ENCODE measurements at places on chromosomes 7 and 10.
A peak's percentile ranks its signal among the peaks of the same experiment; 100 is the strongest.

- peak; percentile 56 for DNase-seq
These were observed 19.8 kb downstream of the ERCC6 start for GRCh38 chr10:49518982-49519578.

- DNase-seq, result no peak
These were observed 26.2 kb downstream of the TMEM168 start for GRCh38 chr7:112763996-112764395.

DNA sequence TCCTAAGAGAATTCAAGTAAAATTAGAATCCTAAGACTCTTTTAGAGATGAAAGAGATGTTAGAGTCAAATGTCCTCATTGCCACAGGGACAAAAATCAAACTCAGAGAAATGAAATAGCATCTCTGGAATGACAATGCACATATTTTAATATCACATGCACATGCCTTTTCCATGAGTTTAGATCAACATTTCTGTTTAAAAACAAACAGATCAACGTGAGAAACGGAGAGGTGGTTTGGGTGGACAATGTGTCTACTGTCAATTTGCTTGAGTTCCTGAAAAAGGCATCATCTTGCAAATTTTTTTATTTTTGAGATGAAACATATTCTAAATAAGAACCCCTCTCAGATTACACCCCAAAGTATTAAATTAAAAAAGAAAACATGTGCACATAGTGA, 130.0 kb downstream of the CHRM2 start:
- DNase-seq, result no peak

- no peak for DNase-seq
These were observed 31.3 kb upstream of the CD36 start for GRCh38 chr7:80607136-80607535.

DNA sequence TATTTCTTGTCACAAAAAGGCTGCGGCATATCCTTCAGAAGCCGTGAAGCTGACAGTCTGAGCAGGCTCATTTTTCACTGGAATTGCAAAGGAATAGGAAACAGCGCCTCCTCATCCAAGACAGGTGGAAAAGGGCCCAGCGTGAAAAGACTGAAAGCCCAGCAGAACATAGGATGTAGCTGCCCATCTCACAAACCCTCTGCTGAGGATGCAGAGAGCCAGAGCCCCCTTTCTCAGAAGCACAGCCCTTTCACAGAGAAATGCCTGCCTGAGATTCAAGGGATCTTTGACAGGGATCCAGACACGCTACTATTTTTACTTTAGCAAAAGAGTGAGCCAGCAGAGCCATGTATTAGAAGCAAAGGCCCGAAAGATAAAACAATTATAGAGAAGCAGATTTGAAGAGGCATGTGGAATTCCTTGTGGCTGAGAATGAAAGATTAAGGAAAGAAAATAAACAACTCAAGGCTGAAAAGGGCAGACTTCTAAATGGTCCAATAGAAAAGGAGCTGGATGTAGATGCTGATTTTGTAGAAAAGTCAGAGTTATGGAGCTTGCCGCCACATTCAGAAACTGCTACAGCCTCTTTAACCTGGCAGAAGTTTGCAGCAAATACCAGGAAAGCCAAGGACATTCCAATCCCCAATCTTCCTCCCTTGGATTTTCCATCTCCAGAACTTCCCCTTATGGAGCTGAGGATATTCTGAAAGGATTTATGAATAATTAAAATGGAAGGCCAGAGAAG, 36.9 kb downstream of the GDI2 start:
- no peak for DNase-seq

- no peak for DNase-seq
These were observed 2.8 kb downstream of the RBP3 start for GRCh38 chr10:47350671-47351640.

DNA sequence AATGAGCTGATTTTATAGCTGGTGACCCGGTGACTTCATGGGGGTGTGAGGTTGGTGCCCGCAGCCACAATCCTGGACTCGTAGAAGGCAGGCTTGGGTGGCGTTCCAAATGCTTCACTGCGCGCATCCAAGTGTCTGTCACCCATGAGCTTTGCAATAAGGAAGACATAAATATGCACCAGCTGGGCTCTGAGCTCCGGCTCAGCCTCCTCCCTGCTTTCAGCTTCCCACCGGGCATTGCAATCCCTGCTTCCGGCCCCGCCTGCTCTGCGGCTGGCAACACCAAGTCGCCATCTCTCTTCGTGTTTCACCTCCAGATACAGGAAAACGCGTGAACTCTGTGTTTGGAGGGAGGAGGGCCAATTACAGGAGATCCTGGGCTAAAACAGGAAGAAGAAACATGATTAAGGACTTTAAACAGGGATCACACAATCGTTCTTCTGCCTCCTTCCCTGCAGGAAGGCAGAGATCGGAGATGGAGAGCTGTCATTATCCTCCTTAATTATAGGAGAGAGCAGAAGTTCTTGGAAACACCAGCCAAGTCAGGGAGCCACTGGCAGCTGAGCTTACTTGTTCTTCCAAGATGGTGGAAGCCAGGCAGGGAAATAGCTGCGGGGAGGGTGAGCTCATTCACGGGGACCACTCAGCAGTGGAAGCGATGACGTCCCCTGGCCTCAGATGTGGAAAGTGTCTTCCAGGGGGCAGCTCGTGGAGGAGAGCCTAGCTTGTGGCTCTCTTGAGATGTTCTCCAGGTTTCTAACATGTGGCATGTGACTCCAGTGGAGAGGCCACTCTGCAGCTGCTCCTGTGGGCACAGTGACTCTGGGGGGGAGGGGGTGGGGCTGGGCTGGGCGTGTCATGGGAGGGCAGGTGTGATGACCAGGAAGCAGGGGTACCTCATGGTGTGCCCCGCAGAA, 134.9 kb downstream of the CAMK1D start:
- no peak for DNase-seq

Data from H1 (cell line).